Hematopoietic multipotent progenitor cell treated with erythropoietin and hydrocortisone succinate and interleukin-3 and kit ligand, for 17 days (in vitro differentiated cells): ENCODE measurements at places on chromosomes 4 and X.

DNA sequence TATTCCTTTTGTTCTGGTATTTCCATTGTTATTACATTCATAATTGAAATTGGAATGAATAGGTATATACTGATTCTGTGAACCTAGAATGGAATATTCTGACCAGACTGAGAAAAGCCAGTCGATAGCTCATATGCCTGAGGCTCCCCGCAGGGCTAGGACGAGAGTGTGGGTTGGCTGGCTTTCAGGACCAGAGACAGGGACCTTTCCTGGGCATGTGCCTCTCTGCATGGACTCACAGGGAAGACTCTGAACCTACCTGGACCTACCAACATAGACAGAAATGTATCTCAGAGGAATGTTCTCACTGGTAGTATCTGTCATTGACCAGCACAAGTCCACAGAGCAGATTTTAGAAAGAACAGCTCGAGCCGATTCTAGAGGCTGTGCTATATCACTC, 214.6 kb downstream of the FRMPD4 start:
- DNase-seq = no peak

GRCh38 chr4:155757745-155758265, 1.0 kb upstream of the GUCY1B1 start:
- no peak for DNase-seq

GRCh38 chrX:29728639-29729038, 486.7 kb upstream of the MAGEB2 start:
- no peak for DNase-seq

DNA sequence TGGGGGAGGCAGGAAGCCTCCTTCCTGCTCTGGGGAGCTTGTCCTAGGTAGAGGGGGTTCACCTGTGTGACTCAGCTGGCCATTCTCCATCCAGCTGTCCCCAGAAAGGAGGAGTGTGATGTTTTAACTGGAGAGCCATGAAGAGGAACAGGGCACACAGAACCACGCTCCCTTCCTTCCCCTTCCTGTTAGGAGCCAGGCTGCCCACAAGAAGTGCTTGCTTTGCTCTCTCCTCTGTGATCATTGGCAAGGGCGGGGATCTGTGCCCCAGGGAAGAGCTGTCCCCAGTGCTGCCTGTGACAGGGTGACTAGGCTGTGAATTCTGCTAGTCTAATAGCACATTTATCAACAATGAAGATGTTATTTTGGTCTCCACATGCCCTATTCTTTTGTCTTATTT, 169.6 kb upstream of the GATB start:
- DNase-seq = no peak

DNA sequence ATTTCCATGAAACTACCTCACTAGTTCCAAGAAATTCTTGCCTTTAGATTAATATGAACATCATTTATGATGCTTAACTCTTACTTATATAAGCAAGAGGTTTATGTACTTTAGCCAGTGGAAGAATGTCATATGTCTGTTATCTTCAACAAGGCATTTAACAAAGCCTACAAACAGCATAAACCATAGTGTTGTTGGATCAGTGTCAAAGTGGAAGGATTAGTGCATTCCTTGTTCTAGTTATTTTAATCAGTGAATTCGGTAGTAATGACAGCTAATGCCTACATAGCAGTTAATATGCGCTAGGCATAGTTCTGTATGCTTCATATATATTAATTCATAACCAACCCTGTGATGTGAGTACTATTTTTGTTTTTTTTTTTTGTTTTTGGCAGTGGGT, 3.1 kb downstream of the PI4K2B start:
- DNase-seq = no peak

DNA sequence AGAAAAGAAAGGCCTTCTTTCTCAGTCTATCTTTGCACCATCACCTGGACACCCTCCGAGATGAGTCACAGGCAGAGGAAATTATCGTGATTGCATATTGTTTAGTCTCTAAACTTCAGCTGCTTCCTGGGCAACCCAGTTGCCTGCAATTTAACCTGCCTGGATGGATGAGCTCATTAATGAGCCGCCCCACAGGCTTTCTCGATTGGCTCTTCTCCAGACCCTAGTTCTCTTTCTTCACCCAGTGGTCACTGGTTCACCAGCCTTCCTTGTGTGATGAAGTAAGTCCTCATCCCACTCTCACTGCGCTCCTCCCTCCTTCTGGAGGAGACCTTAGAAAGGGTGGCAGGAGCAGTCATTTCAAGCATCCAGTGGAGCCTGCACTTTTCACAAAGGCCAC, 94.4 kb downstream of the SOWAHB start:
- DNase-seq = no peak

DNA sequence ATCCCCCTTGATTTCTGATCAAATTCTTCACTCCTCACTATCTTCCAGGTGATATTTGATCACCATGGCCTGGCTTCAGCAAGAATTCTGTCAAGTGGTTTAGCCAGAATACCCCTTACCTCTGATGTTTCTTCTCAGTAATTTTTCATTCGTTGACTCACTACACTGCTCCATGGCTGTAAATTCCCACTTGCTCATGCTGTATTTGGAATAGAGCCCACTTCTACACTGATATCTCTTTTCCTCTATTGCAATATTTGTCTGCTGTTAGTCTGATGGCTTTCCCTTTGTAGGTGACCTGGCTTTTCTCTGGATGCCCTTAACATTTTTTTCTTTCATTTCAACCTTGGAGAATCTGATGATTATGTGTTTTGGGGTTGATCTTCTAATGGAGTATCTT, 73.9 kb upstream of the DIPK2B start:
- DNase-seq = no peak

GRCh38 chrX:47321386-47321785, 49.0 kb upstream of the ZNF157 start:
- DNase-seq = no peak

DNA sequence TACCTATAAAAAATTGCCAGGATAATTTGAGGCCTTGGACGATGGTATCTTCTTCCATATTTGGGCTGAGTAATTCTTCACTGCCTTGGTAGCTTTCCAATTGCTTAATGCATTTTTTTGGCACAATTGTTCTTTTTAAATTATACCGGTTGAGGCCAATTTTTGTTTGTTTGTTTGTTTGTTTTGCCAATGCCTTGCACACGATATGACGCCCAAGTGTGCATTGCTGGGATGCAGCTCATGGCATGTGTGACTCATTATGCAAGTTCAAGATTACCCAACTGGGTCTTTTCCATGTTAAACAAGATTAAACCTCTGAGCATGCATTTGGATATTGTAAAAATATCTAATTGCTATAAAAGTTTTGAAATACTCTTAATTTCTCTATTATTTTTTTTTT, 71.1 kb upstream of the KCNIP4 start:
- DNase-seq = no peak

DNA sequence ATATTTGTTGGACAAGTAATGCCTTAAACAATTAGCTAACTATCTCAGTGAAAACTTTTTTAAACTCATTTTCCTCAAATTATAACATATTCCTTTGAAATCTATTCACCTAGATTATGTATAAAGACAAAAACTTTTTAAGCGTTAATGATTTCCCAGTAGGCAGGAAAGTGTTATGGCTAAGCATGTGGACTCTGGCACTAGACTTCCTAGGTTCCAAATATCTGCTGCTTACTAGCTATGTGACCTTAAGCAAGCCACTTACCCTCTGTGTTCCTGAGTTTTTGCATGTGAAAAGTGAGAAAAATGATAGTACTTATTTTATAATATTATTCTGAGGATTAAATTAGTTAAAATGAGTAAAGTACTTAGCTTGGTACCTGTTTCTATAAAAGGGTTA, 301.8 kb downstream of the STPG2 start:
- no peak for DNase-seq

DNA sequence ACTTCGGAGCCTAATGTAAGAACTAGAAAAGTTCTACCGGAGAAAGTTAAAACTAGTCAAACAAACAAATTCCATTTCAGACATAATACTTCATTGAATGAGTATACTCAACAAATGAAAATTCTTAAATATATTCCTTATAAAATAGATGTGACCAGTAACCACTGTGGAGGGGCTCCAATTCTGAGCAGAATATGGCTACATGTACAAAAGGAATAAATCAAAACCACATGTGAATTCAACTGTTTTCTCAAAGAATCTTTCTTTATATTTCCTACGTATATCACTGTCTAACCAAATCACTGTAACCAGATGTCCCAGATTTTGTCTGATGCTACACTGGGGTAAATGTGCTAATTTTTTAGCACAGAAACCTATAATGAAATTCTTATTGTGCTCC, 49.0 kb downstream of the HTN1 start:
- no peak for DNase-seq

DNA sequence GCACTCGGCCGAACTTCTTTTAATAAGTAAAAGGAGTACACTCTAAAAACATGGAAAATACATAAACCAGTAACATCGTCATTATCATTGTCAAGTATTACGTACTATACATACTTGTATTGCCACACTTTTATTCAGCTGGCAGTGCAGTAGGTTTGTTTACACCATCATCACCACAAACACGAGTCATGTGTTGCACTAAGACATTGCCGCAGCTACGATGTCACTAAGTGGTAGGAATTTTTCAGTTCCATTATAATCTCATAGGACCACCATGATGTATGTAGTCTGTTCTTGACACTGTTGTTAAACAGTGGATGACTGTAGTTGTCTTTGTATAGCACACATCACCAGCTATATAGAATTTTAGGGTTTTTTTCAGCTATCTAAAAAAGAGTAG, 48.0 kb upstream of the TMEM131L start:
- no peak for DNase-seq

GRCh38 chr4:66489370-66489769, 819.1 kb upstream of the EPHA5 start:
- DNase-seq = no peak

- DNase-seq = no peak
Observed at GRCh38 chrX:52425775-52426174, 57.0 kb downstream of the XAGE2 start.

DNA sequence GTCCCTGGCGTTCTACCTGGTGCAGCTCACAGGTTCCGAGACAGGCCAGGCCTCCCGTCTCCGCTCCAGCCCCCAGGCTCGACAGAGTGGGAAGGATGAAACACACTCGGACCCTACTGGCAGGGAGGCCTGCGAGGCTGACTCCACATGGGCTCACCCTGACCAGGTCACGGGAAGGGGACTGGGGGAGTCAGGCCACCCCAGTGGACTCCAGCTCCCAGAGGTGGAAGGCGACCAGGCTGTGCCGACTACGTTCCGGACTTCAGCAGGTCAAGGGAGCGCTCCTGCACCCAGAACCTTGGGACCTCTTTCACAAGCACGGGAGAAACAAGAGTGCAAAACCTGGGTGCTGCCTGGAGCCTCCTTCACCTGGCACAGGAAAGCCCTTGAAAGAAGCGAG, 4.6 kb upstream of the IRAK1 start:
- DNase-seq = no peak

- DNase-seq = no peak
Observed at GRCh38 chr4:53477038-53477565, 99.7 kb downstream of the FIP1L1 start.

- no peak for DNase-seq
Observed at GRCh38 chr4:63583561-63583960, 825.7 kb downstream of the TECRL start.

GRCh38 chrX:39661116-39661907, 436.4 kb downstream of the BCOR start:
- DNase-seq = no peak

- DNase-seq = no peak
Observed at GRCh38 chr4:84366161-84366560, 132.9 kb downstream of the NKX6-1 start.

DNA sequence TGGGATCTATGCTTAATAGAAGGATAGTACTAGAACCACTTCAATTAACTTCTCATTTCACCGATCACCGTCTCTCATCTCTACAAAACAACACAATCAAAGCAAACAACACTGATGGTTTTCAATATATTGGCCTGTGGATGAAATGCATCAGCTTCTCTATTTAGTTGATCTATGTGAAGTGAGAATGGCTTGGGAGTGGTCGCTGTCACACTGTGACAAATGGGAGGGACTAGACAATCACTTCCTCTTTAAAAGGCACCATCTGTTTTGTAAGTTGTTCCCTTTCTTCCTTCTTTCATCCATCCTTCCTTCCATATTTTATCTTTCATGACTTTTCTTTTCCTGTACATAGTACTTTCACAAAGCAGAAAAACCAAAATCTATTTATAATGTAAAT, 23.9 kb upstream of the NWD2 start:
- DNase-seq = no peak

- no peak for DNase-seq
Observed at GRCh38 chr4:111930659-111931058, 214.6 kb upstream of the FAM241A start.

- DNase-seq = no peak
Observed at GRCh38 chrX:154731184-154731583, 19.7 kb downstream of the GAB3 start.

DNA sequence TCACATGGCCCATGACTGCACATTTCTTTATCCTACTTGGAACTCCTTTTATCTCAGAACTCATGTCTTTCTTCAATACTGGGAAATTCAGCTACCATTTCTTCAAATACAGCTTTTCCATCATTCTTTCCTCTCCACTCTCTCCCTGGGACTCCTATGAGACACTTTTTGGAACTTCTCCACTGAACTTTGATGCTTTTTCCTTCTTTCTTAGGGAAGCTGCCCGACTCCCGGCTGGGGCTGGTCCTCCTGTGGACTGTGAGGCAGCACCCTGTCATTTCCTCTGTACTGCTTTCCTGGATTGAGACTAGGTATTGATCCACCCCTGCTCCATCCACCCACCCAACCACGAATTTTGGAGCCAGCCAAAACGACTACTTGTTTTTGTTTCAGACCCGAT, 40.0 kb downstream of the ZFYVE28 start:
- no peak for DNase-seq

DNA sequence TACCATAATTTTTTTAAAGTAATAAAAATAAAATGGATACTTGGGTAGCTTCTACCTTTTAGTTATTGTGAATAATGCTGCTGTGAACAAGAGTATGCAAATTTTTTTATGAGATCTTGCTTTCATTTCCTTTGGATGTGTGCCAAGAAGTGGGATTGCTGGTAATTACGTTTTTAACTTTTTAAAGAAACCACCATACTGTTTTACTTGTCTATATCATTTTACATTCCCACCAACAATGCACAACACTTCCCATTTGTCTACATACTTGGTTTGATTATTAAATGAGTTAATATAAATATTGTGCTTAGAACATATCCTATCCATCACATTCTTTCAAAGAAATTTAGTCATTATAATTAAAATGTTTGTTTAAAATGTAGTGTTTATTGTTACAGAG, 3.9 kb upstream of the SULT1B1 start:
- DNase-seq = no peak

DNA sequence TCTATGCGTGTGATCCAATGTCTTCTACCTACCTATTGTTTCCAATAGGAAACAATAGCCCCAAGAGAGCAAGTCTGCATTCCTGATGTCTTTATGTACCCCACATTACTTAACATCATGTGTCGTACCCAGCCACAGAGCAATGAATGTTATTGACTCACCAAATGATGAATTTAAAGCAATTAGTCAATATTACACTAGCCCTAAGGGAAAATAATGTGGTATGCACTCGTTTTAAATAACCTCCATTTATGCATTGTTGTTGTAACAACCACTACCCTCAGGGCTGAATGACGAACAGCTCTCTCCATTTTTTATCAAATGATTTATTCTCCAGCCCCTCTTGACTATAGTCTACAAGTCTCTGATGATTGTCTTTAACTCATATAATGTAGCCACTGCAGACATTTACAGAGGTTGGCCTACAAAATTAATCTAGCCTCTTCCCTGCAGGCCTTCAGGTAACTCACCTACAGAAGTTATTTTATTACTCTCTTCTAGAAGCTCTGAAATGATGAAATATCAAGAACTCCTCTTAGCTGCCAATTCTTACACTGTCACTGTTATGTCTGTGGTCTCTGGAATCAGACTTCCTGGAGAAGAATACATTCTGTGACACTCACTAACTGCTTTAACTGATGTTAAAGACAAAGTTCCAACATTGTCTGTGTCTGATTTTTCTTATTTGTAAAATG, 601.7 kb upstream of the GRIA3 start:
- no peak for DNase-seq
